ELR (cell line): ENCODE measurements at places on chromosomes 12 and 14.

GRCh38 chr12:10372559-10372958 lies 17.3 kb downstream of the KLRK1 start:
- no peak for DNase-seq

DNA sequence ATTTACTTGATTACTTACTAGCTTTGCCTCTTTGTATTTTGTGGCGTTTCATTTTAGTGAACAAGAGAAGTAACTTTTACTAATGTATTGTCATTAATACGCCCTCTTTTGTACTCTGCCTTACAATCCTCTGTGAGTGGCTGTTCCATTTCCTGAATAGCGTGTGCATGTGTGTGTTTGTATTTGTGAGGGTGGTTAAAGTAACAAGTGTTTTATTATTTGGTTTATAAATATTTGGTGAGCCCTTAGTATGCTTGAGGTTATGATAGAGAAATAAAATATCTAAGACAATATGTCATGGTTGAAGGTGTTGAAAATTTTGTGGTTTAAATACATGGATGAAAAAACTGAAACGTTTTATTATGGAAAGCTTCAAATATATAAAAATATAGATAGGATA lies 71.7 kb upstream of the REP15 start:
- no peak for DNase-seq

GRCh38 chr14:105476097-105476830 lies 1.6 kb downstream of the CRIP2 start:
- DNase-seq = no peak

GRCh38 chr12:30278401-30278800 lies 417.3 kb downstream of the IPO8 start:
- no peak for DNase-seq

DNA sequence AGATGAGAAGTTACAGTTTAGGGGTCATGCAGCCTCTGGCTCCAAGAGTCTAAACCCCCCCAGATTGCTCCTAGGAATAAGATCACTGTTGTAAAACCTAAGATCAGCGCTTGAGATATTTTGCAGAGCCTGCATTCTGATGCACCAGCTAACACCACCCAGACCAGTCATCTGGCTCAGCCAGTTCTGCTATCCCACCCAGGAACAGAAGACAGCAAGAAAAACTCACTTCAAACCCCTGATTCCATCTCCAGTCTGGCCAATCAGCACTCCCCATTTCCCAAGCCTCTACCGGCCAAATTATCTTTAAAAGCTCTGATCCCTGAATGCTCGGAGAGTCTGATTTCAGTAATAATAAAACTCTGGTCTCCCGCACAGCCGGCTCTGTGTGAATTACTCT lies 158.6 kb downstream of the ZNF664 start:
- DNase-seq = no peak
